Bronchus fibroblast of lung (primary cell): ENCODE measurements at places on chromosomes 2 and 18. TPM values are rescaled to one million over a fixed set of nuclear protein-coding genes. Genes with fewer than 3 reads are reported as not detected.

The PRKAG3 gene
- total RNA-seq = not detected in 2 replicates

The SCYGR2 gene
- total RNA-seq = not detected in 2 replicates

The SH2D6 gene
- total RNA-seq = 0.34 and 0.59 TPM in 2 replicates

The LCT gene
- total RNA-seq = not detected in 2 replicates

The LINC00305 gene
- not detected in 2 replicates for total RNA-seq

The ZSCAN30 gene
- total RNA-seq = 9.4 and 9.8 TPM in 2 replicates

The HNMT gene
- total RNA-seq = 26.1 and 26.5 TPM in 2 replicates

The ALK gene
- total RNA-seq = not detected in 2 replicates

The LOXHD1 gene
- not detected in 2 replicates for total RNA-seq

The GATA6 gene
- total RNA-seq = 9.8 and 10.9 TPM in 2 replicates

The ACP1 gene
- total RNA-seq = 64.4 and 88.4 TPM in 2 replicates

The HTR2B gene
- under 0.01 and 0.30 TPM in 2 replicates for total RNA-seq

The GPR45 gene
- total RNA-seq = not detected in 2 replicates

The CHRND gene
- not detected in 2 replicates for total RNA-seq

The PRSS56 gene
- total RNA-seq = not detected in 2 replicates
